ENCODE measurements at places on chromosomes 4 and X.

GRCh38 chr4:88457307-88458103 lies 586 bp downstream of the HERC5 start:
- no peak for DNase-seq

- DNase-seq: no peak
These were observed 140.4 kb downstream of the ZNF674 start for GRCh38 chrX:46404774-46405173.

GRCh38 chrX:153476666-153477363 lies 6.4 kb upstream of the HAUS7 start:
- DNase-seq: peak; percentile 12

- DNase-seq: no peak
These were observed 32.6 kb upstream of the MSMO1 start for GRCh38 chr4:165294907-165295306.

GRCh38 chrX:16930392-16930791 lies 16.1 kb upstream of the REPS2 start:
- no peak for DNase-seq

GRCh38 chrX:22969411-22969810 lies 30.3 kb upstream of the DDX53 start:
- no peak for DNase-seq

DNA sequence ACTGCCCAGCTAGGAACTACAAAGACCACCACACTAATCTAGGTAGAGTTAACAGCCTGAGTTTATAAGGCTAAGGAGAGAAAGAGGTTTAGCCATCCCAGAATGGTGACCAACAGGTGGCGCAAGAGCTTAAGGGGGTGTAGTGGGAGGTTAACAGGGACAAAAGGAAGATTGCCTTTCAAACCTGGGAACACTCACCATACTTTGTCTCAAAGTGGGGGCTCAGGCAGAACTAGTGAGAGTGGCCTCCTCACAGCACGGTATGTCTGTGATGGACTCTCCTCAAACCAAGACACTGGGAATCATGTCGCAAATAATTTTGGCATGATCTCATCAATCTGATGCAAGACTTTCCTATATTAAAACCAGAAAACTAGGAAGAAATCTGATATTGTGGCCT lies 23.4 kb downstream of the CCNI start:
- DNase-seq: no peak

DNA sequence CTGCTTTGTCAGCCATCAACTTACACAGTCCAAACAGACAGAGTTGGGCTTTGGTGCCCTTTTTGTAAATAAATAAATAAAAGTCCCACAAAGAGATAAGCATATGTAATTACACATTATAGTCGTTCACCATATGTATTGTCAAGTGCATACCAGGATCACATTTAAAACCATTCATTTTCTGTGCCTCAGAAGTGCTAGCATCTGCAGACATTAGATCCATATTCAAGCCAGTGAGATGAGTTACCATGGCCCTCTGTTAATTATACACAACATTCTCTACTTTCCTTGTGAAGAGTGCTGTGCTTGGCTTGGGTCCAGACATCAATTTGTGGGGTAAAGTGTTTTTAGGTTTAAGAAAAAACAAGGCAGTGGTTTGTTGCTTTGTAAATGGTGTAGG lies 76.8 kb downstream of the ENOX2 start:
- DNase-seq: no peak

- DNase-seq: no peak
These were observed 42.4 kb downstream of the SLC7A11 start for GRCh38 chr4:138199568-138200235.

- no peak for DNase-seq
These were observed 75.9 kb downstream of the QRFPR start for GRCh38 chr4:121304893-121305292.

DNA sequence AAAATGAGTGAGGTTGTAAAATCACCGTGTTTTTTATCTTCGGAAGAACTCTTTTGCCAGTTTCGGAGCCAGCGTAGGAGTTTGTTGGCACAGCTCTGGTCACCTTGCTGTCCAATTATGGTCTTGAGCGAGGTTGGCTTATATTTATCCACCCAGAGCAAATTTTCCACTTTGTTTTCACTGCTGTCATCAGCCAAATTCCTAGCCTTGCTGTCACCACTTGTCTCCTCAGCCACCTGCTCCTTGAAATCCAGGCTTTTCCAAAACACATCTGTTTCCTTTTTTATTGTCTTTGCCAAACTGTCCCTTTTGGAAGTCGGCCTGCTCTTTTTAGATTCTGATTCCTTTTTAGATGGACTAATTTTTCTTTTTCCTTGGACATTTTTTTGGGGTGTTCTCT lies 57.6 kb downstream of the RFC1 start:
- no peak for DNase-seq

GRCh38 chrX:15336023-15336413 lies 695 bp upstream of the PIGA start:
- DNase-seq: no peak

GRCh38 chrX:18034945-18035344 lies 173.8 kb upstream of the RAI2 start:
- DNase-seq: no peak

- no peak for DNase-seq
These were observed 74.6 kb upstream of the STOX2 start for GRCh38 chr4:183830438-183830985.

DNA sequence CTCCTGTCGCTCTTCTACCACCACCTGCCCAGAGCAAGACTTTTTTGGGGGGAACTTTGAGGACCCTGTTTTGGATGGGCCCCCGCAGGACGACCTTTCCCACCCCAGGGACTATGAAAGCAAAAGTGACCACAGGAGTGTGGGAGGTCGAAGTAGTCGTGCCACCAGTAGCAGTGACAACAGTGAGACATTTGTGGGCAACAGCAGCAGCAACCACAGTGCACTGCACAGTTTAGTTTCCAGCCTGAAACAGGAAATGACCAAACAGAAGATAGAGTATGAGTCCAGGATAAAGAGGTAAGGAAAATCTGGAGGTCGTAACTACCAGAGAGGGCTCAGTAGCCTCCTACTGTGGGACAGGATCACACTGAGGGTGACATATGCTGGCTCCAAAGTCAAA lies 364.5 kb downstream of the MAPK10 start:
- DNase-seq: no peak

GRCh38 chrX:98338544-98338943 lies 1454.8 kb downstream of the RPA4 start:
- no peak for DNase-seq

GRCh38 chrX:154525606-154526490 lies 9.8 kb upstream of the FAM3A start:
- DNase-seq: no peak

DNA sequence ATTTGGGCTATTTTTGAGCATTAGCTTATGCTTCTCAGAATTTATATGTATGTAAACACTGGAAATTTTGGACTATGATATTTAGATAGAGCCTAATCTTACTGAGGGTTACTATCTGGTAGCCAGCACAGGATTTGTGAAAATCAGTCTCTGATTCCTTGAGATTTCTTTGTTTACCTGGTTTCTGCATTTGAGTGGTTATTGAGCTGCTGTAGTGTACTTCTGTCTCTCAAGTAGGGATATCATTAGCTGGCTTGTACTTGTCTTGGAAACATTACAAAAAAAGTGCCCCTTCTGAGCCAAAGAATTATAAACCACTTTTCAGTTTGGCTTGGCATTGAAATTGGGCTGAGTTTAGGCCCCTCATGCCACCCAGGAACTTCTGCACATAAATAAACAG lies 49.7 kb downstream of the TLL1 start:
- DNase-seq: no peak

DNA sequence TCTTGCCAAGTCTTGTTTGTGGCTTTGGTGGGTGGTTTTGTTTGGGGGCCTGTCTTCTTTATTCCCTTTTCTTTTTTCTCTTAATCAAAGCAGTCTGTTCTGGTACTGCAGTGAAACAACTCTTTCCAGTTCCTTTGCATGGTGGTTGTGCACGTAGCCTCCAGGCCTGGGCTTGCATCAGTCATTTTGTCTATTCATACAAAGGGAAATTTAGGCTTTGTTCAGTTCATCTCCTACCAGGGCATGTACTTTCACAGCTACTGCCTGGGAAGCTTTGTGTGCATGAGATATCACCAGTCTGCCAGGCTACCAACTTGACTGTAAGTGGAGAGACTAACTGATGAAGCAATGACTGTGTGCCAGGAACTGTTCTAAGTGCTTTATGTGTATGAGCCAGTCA lies 8.5 kb downstream of the TRIM2 start:
- DNase-seq: no peak

GRCh38 chrX:63526863-63527262 lies 175.7 kb upstream of the SPIN4 start:
- no peak for DNase-seq

- no peak for DNase-seq
These were observed 25.6 kb downstream of the CD99L2 start for GRCh38 chrX:150872773-150873336.

- DNase-seq: no peak
These were observed 253.8 kb downstream of the PCDH7 start for GRCh38 chr4:30973993-30974392.

- DNase-seq: peak; percentile 15
These were observed 92.8 kb downstream of the CBR4 start for GRCh38 chr4:168917138-168917779.

- DNase-seq: no peak
These were observed 124.4 kb downstream of the TMA16 start for GRCh38 chr4:163618845-163619244.

DNA sequence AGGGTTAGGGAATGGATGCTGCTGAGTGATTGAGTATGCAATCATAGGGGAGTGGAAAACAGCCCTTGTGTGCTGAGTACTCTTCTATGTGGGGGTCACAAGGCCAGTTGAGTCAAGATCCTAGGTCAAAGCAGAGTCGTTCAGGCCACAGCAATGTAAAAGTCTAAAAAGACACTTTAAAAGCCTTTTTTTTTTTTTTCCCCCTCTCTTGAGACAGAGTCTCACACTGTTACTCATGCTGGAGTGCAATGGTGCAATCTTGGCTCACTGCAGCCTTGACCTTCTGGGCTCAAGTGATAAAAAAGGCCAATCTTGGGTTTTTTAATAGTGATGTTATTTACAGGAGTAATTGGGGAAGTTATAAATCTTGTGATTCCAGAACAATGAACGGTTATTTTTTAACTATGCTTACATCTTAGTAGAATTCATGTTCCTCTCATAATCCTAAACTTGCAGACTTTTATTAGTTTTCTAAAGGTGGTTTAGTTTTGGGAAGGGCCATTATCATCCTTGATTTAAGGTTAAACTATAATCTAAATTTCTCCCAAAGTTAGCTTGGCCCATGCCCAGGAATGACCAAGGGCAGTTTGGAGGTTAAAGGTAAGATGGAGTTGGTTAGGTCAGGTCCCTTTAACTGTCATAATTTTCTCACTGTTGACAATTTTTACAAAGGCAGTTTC lies 82.2 kb upstream of the BMP2K start:
- DNase-seq: no peak

DNA sequence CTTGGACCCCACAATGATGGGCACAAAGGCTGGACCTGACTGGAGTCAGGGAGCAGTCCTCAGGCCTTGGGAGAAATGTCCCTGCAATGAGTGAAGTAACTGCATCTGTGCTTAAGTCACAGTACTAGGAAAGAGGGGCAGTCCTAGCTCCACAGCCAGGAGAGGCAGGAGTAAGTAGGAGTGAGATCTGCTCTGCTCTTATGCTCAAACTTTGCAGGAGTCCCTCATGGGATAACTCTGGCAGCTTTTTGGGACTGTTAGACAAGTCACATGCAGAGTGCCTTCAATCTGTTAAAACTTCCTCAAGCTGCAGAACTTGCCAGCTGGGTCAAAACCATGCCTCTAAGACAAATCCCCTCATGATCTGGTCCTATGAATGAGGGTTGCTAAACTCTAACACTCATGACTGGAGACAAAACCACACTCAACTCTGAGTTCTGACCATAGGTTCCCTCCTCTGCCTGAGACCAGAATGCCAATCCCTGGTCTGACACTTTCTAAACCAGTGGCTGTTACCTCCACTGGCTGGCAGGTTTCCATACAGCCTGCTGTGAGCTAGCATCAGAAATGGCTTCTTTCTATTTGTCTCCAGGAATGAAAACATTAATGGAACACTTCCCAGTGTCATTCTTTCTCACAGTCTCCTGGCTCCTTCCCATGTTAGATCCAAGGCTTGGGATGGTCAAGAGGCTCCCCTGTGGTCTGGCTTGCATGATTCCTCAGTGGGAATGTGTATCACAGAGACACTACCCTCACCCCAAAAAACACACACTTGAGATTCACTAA lies 819.3 kb downstream of the PCDH7 start:
- no peak for DNase-seq

DNA sequence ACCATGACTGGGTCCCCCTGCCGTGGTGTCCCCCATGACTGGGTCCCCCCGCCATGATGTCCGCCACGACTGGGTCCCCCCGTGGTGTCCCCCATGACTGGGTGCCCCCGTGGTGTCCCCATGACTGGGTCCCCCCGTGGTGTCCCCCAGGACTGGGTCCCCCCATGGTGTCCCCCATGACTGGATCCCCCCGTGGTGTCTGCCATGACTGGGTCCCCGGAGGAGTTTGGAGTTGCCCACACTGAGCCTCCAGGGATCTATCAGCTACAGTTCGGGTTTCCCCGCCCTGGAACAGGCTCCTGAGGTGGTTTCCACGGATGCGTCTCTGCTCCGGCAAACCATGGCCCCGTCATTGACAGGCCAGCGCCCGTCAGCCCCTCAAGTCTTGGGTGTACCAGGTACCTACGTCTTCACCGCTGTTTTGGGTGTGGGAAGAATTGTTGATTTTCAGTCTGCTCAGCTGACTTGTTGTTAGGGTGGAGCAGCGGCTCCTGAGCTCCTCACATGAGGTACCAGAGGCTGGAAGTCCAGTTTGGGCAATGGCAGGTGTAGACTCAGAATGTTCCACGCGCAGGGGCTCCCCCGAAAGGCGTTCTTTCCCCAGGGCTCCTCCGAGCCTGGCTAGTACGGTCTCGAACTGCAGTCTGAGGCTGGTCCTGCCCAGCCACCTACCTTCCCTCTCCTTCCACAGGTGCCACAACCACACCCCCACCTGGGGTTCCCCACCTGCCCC lies 8.3 kb upstream of the PDE6B start:
- DNase-seq: no peak

DNA sequence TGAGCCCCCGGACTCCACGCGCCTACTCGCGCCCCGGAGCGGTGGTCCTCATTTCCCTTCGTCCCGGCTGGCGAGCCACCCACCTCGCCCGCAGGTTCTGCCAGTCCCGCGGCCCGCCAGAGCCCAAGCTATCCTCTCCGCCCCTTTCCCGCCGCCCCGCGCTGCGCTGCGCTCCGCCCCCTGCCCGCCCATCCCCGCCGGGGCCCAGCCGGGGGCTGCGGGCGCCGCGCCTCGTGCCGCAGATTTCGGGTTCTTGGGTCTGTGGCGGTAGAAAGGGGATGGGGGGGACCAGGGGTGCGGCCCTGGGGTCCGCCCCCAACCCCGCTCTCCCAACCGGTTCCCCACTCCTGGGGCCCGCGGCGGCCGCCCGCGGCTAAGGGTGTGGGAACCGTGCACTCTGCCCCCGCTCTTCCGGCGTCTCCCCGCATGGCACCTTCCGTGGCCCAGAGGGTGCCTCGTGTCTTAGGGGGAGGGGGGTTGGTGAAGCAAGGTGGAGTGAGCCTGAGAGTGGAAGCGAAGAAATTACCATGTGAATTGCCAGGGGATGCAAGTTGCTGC lies 650.8 kb upstream of the DIPK2B start:
- DNase-seq: no peak

Measured in amniotic stem cell (primary cell).